ENCODE measurements at places on chromosomes 6 and 20.
A peak's percentile ranks its signal among the peaks of the same experiment; 100 is the strongest.

GRCh38 chr6:36492092-36492491 is 49.3 kb downstream of the KCTD20 start:
- DNase-seq = no peak

DNA sequence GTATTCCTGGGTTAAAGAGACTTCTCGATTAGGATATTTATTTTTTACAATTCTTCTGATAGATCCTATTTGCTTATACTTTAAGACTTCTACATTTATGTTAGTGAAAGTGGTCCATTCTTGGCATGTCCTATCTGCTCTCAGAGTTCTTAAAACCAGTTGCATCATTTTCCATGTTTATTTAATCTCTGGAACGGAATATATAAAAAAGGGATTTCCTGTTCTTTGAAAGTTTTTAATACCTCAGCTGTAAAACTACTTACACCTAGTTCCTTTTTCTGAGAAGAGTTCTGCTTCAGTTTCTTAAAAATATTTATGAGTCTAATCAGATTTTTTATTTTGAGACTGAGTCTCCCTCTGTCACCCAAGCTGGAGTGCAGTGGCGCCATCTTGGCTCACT is 18.0 kb upstream of the MYL9 start:
- peak; percentile 39 for DNase-seq

- DNase-seq = no peak
These were observed 54.2 kb downstream of the WDR27 start for GRCh38 chr6:169647637-169648036.

DNA sequence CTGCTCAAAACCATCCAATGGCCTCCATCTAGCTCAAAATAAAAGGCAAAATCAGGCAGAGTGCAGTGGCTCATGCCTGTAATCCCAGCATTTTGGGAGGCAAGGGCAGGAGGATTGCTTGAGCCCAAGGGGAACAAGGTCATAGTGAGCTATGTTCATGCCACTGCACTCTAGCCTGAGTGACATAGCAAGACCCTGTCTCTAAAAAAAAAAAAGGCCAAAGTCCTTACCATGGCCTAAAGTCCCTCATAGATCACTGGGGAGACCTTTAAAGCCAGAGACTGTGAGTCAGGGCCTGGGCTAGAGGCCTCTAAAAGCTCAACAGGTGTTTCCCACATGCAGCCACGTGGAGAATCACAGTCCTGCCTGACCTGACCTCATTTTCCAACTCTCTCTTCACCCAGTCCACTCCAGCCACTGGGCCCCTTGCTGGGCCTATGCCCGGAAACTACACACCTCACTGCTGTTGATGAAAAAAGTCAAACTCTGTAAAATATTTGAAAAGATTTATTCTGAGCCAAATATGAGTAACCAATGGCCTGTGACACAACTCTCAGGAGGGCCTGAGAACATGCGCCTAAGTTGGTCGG is 28.2 kb upstream of the TAB2 start:
- no peak for DNase-seq

- no peak for DNase-seq
These were observed 157.9 kb downstream of the LY86 start for GRCh38 chr6:6746333-6746969.

DNA sequence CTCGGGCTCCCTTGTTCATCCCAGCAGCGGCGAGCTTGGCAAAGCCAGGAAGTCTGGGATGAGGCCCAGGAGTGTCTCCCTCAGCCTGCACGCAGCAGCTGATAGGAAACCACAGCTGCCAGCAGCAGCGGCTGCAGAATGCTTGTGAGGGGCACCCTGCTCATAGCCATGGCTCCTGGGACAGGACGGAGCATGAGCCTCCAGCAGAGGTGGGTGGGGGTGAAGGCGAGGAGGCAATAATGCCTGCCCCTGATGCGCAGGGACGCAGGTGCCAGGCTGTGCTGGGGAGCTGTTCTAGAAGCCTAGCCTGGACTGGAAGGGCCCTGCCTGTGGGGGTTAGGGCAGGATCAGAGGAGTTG is 157.9 kb downstream of the CD83 start:
- no peak for DNase-seq

DNA sequence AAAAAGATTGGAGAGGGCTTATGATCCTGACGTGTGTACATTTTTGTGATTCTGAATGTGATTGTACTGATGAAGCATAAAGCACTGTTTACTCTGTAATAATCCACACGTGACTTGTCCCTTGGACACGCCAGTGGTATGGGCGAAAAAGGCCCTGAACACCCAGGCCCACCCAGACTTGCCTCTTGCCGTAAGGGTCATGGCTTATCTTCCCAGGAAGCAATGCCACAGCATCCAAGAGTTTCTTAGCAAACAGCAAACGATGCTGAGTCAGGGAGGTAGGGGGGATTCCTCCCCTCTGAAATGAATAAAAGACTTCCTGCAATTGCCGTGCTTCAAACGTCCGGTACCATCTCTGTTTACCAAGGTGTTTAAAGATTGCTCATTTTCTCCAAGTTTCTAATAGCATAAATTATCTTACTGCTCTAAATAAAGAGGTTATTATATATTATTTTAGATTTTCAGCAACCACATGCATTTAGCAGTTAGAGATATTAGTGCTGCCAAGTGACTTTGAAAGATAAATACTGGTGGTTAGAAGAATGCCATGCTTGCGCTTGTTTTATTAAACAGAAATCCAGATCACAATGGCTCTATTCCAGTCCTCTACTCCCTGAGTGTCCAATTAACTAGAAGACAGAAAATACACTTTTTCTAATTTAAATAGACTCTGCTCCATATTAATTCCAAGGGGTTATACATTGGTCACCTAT is 212.8 kb upstream of the CST7 start:
- DNase-seq = peak; percentile 7

GRCh38 chr6:11366183-11366933 is 133.9 kb upstream of the NEDD9 start:
- DNase-seq = no peak

DNA sequence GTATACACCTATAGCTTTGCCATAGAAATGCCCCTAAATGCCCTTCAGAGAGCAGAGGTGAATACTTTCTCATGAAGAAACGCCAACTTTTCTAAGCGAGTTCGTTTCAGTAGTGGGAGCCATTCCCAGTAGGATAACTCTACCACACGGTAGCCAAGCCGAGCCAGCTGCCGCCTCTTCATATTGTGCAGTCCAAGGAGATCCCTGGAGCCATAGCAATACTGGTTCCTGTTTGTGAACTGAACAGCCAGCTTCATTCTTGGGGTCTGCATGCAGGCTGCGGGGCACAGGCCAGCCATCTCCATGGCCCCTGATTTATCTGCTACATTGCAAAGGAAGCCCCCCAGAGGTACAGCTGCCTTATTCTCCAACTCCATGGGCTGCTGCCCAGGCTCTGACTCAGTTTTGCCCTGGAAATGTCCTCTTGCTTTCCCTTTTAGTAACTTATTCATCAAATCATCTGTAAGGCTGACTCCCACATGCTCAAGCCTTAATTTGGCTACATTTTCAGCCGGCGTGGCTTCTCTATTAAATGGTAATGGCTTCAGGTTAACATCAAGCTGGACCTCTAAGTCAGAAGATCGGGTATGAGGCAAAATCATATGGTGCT is 12.8 kb downstream of the FASTKD5 start:
- DNase-seq = peak; percentile 17
